ENCODE measurements at places on chromosomes 3 and 15.

DNA sequence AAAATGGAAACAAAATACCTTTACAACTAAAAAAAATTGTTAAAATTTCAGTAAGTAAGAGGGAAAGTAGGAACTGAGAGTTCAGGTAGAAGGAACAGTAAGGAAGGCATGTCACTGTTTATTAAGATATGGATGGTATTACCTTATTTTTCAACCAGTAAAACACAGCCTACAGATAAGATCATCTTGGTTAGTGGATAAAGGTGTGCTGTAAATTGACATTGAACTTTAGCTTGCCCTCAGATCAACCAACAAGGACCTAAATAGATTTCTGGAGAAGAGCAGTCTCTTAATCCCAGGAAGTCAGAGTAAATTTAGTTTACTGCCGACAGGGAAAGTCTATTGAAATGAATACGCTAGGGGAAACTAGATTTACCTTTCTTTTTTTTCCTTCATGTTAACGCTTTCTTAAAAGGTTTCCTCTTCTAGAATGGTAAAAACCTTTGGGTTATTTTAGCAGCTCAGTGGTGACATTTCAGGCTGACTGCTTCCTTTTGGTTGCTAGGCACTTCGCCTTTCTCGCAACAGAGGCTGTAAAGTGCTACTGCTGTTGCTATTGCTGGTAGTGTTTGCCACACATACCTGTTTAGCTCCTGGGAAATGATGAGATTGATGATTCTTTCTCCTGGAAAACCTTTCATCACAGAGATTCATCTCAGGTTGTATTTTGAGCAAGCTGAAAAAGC lies 12.9 kb downstream of the DZIP3 start:
- no peak for DNase-seq

DNA sequence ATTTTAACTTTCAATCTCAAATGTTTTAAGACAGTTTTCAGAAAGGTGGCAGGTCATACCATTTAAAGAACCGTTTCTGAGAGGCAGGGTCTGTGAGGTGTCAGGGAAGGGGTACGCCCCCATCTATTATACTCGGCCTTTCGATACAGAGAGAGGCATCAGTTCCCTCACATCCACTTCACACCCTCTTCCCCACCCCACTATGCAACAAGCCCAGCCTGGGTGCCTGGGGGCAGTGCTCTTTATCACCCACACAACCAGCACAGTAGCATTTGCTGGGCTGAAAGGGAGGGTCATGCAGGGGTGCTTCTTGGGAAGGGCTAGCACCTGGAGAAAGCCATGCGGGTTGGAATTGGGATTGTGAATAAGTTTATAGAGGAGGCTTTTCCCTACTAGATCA lies 56.0 kb upstream of the KCNMB2 start:
- DNase-seq, result no peak

- DNase-seq, result peak; percentile 23
These were observed 274.1 kb downstream of the OTOL1 start for GRCh38 chr3:161770484-161771386.

DNA sequence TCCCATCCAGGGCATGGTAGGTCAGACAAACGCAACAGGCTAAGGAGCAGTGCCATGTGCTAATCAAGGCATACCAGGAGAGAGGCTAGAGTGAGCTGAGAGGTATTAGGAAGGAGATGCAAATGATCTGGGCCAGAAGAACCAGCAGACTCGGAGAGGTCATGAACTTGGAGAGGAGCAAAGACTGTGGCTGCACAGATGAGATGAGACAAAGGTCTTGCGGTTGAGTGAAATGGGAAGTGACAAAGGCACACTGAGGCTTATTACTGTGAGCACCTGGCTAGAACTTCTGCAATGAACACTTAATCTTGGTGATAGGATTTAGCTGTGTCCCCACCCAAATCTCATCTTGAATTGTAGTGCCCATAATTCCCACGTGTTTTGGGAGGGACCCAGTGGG lies 380.2 kb downstream of the ULK4 start:
- no peak for DNase-seq

GRCh38 chr15:35728219-35728940 lies 182.4 kb upstream of the DPH6 start:
- peak; percentile 97 for DNase-seq

GRCh38 chr15:32987067-32987466 lies 207.4 kb downstream of the FMN1 start:
- DNase-seq, result no peak

- no peak for DNase-seq
These were observed 521.4 kb upstream of the TGFBR2 start for GRCh38 chr3:30084971-30085403.

DNA sequence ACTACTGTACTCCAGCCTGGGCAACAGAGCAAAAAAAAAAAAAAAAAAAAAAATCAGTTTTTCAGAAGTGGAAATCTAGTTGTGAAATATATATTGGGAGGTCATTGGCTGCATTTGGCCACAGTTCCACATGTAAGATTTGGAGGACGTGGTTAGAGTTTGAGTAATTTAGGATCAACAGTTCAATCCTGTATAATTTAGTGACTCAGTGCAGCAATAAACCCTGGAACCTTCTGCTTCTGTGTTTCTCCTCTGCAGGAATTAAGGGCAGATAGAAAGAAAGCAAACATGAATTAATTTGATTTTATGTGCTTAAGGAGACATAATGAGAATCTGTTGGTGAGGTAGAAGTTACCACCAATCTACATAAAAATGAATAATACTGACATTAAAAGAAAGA lies 347.0 kb downstream of the PTPRG start:
- DNase-seq, result peak; percentile 75

DNA sequence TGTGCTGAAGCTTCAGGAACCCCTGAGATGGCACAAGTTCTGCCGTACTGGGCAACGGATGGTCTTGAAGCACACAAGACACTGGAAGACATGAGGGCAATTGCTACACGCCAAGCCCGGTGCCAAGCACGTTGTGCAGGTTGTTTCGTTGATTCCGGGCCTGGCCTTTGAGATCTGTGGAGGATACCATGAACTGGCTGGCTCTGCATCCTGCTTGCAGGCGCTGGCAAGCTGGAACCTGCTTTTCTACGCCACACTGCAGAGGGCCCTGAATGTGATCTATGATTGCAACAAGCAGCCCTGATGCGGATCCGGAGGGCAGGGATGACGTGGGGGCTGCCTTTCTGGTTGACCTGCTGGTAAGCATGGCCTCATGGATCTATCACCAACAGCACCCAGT lies 262.5 kb upstream of the ATP10A start:
- no peak for DNase-seq

DNA sequence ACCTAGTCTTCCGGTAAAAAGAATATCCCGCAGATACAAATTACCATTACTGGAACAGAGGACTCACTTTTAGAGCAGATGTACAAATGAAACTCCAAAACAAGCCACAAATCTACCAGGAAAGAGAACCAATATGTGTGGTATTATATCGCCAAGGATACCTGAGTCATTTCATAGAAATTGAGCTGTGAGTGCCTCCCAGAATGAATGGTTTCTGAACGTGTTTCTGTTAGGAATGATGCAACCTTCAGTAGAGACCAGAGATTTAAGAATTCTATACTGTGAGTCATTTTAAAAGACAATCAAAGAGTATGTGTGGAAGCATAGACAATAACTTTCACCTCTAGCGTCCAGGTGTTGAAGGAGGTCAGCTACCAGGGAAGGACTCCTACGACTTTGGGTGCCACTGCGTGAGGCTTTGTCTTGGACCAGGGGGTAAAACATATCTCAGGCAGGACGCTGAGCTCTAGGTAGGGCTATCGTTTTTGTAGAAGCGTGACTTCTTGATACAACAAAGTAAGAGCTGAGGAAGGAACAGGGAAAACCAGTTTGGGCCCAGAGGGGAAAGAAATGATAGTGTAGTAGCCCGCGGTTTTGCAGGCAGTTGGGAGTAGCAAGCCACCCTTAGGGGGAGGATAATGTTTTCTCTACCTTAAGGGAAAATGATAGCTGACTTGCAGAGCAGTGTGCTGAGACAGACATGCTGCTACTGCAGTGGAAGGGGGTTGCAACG lies 210.4 kb downstream of the TP63 start:
- DNase-seq, result no peak

DNA sequence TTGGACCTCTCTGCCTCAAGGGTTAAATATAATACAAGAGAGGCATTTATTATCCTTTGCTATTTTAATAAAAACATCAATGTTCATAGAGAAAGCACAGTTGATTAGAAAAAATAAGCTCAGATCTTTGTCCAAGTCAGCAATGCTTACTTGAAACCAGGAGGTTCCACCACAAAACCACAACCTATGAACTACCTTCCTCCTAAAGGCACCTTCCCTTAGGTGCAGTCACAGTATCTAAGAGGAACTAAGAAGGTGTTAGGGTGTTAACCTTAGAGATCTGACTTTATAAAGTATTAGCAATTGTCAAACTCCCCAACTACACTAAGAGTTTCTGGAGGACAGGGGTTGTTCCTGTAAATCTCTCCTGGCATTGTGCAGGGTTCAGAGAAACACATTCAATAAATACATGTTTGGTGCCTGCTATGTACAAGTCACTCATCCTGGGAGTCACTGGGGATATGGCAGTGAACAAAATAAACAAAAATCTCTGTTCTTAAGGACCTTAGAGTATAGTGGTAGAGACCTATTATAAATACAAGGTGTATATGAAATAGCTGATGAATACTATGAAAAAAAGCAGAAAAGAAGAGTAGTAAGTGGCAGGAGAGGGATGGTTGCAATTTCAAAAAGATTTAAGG lies 208.6 kb downstream of the NFKBIZ start:
- no peak for DNase-seq

- DNase-seq, result no peak
These were observed 49.2 kb downstream of the NEK10 start for GRCh38 chr3:27319847-27320526.

DNA sequence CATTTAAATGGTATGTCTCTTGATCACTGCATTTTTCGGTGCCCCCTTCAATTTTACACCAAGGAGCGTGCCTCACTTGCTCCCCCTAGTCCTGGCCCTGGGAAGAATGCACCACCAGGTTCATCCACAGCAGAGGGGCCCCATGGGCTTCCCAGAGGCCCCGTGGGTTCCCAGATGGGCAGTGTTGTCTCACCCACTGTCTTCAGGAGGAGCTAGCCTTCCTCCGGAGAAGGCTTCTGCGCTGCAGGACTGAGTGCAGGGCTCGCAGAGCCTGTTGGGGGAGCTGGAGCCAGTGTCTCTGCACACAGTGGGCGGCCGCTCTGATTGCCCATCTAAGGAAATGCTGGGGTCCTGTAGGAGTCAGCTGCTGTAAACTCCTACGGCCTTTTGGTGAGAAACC lies 45.9 kb downstream of the POLR2M start:
- DNase-seq, result no peak

DNA sequence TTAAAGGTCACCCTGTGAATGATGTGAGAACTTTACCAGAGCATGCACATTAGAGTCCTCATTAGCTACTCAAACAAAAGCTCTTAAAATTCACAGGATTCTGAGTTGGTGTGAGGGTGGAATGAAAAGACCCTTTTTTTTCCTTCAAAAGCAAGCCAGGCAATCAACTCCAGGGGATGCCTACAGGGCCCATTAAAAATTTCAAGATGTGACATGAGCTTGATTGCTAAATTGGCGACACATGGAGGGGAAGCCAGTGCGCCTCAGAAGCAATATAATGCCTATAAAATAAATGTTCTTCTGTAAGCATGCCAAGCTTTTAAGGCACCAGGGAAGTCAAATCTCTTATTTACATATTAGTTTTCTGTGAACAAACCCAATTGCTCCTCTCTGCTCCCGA lies 328.8 kb upstream of the SUCLG2 start:
- peak; percentile 60 for DNase-seq

GRCh38 chr3:150469931-150470740 lies 62.0 kb downstream of the TSC22D2 start:
- DNase-seq, result no peak

GRCh38 chr15:81330366-81331090 lies 6.6 kb upstream of the STARD5 start:
- DNase-seq, result no peak

DNA sequence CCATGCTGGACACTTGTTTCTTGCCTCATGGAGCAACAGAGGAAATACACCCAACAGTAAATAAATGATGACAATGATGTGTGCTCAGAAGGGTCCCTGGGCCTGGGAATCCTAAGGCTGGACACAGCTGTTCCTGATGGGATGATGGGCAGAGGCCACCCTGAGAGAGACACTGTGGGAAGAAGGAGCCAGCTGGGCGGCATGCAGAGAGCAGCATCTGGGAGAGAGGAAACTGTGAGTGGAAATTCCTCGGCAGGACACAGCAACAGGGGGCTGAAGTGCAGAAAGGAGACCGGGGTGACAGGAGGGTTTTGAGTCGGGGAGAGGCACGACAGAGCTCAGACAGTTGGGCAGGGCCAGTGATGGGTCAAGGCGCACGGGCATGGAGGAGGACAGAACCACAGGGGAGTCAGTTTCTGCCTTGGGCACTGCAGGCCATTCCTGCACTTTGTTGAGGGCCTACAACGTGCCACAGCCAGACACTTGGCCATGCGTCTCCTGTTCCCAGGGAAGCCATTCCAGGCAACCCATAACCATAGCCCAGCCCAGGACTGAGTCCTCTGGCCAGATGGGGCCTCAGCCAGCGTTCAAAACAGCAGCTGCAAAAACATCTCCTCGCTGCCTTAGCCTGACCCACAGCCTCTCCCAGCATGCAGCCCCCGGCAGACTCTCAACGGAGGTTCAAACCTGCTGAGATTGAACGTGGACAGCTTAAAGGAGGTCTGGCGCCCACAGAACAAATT lies 36.7 kb upstream of the SLC6A1 start:
- no peak for DNase-seq

DNA sequence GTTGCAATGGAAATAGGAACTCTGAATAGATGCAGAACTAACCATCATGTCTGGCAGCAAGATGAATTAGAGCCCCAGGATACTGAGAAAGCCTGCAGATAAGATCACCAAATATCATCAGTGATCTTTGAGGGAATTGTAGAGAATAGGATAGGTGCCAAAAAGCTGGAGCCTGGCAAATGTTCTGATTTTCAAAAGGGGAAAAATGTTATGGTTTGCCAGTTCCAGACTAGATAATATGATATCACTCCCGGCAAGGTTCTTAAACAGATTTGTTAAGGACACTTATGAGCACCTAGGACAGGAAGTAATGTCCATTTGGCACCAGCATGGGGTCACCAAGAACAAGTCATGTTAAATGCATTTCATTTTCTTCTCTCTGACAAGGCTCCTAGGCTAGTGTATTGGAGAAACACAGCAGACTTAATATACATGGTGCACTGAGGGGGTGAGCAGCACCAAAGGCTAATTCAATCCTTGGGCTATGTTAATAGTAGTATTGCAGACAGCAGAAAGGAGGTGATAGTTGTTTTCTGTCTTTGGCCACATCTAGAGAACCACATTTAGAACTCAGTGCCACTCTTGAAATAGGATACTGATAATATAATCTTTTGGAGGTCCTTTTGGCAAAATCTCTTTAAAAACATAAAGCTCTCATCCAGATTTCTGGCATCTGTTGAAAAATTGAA lies 4.8 kb downstream of the SRGAP3 start:
- peak; percentile 47 for DNase-seq
